Spinal cord (tissue), 10 donors: ENCODE measurements at places on chromosomes 12 and 14.

DNA sequence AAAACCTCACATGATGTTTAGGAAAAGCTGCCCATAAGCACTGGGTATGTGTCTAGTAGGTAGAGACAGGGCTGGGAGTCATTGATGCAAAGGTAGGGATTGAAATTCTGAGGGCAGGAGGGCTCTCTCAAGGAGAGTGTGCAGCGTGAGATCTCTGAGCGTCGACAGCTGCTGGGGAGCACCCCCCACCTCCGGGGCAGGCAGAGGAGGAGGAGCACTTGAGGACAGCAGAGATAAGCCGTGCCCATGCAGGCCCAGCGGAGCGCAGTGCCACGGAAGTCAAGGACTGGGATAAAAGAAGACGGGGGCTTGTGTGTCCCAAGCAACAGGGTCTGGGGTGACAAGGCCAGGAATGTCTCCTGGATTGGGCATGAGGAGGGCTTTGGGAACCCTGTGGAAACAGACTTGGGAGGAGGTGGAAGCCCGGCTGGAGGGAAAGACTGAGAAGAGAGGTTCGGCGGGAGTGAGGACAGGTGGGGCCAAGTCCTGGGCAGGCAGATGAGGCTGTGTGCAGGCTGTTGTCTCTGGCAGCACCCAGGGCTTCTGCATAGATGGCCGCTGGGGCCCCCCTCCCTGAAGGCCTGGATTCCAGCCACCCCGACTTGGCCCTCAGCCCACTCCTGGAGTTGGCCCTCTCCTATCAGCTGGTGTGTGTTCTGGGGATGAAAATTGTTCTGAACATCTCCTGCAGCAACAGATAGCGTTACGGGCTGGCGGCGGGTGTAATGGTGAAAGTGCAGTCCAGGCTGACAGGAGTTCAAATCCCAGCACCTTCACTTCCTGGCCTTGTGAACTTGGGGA is 1.9 kb downstream of the CACNA2D4 start:
- H3K4me3 ChIP-seq, result no peak overlapping the region
- no peaks in the 10 kb centered on the region for H3K36me3 ChIP-seq
- no peak overlapping the region for H3K27ac ChIP-seq
- H3K27me3 ChIP-seq, result peaks cover 2% of the 10 kb centered on the region

DNA sequence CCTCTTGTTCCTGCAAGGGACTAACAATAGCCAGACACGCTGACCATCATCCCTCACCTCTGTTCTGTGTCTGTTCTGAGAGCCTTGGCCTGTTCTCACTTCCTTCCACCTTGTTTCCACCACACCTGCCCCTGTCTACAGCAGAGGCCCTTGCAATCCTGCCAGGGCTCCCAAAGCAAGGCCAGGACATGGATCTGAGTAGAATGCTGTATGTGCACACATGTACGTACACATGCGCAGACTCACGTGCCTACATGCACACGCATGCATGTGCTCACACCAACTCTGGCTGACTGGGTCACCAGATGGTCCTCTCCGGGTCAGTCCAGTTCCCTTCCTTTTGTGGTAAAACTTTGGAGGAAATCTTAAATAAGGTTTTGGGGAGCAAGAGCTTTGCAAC is 133.0 kb upstream of the C14orf180 start:
- DNase-seq, result no peak
- no peak overlapping the region for H3K27ac ChIP-seq
- peaks cover 14% of the 10 kb centered on the region for H3K4me1 ChIP-seq
- H3K4me3 ChIP-seq, result no peak overlapping the region
- no peaks in the 10 kb centered on the region for H3K27me3 ChIP-seq

GRCh38 chr12:122753319-122753650 is 661 bp downstream of the DENR start:
- H3K27ac ChIP-seq, result peak overlapping the region; percentile 88
- peaks cover 27% of the 10 kb centered on the region for H3K36me3 ChIP-seq
- peaks cover 13% of the 10 kb centered on the region for H3K4me1 ChIP-seq
- peak overlapping the region; percentile 90 for H3K4me3 ChIP-seq
- no peak for DNase-seq

- DNase-seq, result no peak
- H3K27me3 ChIP-seq, result no peaks in the 10 kb centered on the region
- H3K4me1 ChIP-seq, result peaks cover 4% of the 10 kb centered on the region
These were observed 18.6 kb upstream of the TDRD9 start for GRCh38 chr14:103909531-103910261.

DNA sequence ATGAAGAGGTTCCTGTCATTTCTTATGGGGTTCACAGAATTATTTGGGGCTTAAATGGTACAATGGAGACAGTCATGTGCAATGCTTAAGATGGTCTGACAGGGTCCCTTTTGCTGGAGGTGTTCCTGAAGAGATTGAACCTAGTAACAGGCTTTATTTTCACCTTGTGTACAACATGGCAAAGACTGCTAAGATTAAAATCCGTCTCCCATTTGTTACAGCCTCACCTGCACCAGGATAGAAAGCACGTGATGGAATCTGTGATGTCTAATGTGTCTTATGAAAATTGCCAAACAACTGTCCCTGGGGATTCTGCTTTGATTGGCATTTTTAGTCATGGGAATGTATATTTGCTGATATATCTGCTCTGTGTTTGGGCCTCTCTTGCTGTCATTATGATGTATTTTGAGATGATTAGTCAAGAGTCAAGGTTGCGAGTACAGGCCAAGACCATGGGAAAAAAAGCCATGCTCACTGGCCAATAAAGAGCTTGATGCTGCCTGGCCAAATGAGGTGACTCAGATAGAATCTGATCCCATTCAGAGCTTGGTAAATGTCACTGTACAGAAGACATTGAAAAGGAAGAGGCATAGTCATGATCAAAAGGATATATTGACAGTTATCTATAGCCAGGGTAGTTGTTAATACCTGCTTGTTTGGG is 96.1 kb downstream of the FLRT2 start:
- no peaks in the 10 kb centered on the region for H3K27me3 ChIP-seq
- peaks cover 17% of the 10 kb centered on the region for H3K36me3 ChIP-seq
- no peak overlapping the region for H3K27ac ChIP-seq

DNA sequence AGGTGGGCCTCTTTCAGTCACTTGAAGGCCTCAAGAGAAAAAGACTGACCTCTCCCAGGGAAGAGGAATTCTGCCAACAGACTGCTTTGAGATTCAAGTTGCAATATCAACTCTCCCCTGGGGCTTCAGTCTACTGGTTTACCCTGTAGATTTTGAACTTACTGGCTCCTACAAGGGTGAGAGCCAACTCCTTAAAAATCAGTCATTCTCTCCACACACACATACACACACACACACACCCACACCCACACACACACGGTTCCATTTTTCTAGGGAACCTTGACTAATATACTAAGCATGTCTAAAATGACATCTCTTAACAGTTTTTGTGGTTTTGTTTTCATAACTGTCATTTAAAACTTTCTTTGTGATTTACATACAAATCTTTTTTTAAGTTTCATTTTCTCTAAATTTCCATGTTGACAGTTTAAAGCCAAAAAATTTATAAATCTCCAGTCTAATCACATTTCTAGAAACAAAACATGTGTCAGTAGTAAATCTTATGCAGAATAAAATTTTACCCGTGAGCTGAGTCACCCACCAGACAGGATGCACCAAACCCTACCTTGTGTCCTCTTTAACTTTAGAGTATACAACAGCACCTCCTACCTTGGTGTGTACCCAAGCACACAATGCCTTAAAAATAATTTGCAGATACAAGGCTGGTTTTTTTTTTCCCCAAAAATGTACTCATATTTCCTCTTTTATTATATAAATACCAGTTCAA is 394.6 kb downstream of the AEBP2 start:
- H3K4me3 ChIP-seq, result no peak overlapping the region
- no peaks in the 10 kb centered on the region for H3K27me3 ChIP-seq
- H3K4me1 ChIP-seq, result no peaks in the 10 kb centered on the region
- H3K27ac ChIP-seq, result no peak overlapping the region

- no peak overlapping the region for H3K27ac ChIP-seq
- no peaks in the 10 kb centered on the region for H3K27me3 ChIP-seq
- no peaks in the 10 kb centered on the region for H3K4me1 ChIP-seq
- no peak overlapping the region for H3K4me3 ChIP-seq
- no peak for DNase-seq
These were observed 208.8 kb upstream of the EEA1 start for GRCh38 chr12:93137656-93138612.

DNA sequence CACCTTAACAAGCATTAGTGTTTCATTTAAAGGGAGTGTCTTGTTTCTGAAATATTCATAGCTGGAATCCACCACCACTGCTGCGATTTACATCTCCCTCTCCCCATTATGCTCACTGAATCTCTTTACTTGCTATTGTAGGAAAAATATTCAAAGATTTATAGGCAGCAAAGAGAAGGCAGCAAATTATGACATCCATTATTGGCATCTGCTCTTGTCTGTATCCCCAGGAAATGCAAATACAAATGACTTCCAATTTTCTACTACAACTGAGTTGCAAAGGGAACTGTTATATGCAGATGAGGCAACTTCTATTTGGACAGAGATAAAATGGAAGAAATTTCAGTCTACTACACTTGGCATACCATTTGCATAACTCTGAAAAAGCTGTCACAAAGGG is 88.4 kb upstream of the PRKD1 start:
- DNase-seq, result peak; percentile 81
- H3K4me1 ChIP-seq, result no peaks in the 10 kb centered on the region
- no peak overlapping the region for H3K4me3 ChIP-seq
- no peaks in the 10 kb centered on the region for H3K27me3 ChIP-seq
- no peaks in the 10 kb centered on the region for H3K36me3 ChIP-seq

DNA sequence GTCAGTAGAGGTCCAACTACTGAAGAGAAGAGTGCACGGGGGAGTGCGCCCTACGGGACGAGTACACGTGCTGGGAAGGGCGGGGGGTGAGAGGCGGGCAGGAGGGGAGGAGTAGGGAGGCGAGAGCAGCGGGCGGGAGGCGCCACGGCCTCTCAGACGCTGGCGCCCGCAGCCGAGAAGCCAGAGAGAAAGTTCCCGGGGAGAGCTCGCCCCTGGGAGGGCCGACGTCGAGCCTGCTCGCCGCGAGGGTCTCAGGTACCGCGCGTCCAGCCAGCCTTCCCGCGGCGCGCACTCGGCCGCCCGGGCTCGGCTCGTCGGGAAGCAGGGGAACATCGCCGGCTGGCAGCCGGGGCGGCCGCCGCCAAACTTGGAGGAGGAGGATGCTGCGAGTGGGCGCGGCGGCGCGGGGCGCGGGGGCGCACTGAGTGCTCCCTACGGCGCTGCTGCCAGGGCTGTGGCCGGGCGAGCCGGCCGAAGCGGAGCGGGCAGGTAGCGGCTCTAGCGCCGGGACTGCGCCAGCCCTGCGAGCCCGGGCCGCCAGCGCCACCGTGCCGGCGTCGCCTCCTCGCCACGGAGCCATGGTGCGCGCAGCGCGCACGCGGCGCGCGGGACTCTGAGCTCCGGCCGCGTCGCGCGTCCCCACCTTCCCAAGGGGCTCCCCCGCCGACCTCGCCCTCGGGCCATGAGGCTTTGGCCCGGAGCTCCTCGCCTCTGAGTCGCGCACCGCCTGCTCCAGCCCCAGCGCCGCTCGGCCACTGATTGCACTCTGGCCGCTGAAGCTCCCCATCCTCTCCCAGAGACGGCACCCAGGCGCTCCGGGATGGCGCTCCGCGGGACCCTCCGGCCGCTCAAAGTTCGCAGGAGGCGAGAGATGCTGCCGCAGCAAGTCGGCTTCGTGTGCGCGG is at the start of gene SLC24A4:
SLC24A4 (plus strand) TSS at position 155 of the 905 bp plus-strand sequence; CDS start at position 821, 666 bp downstream.
- no peaks in the 10 kb centered on the region for H3K36me3 ChIP-seq
- no peak for DNase-seq
- H3K4me1 ChIP-seq, result peaks cover 22% of the 10 kb centered on the region
- peaks cover 41% of the 10 kb centered on the region for H3K27me3 ChIP-seq
- no peak within 1 kb of the TSS for H3K27ac ChIP-seq

DNA sequence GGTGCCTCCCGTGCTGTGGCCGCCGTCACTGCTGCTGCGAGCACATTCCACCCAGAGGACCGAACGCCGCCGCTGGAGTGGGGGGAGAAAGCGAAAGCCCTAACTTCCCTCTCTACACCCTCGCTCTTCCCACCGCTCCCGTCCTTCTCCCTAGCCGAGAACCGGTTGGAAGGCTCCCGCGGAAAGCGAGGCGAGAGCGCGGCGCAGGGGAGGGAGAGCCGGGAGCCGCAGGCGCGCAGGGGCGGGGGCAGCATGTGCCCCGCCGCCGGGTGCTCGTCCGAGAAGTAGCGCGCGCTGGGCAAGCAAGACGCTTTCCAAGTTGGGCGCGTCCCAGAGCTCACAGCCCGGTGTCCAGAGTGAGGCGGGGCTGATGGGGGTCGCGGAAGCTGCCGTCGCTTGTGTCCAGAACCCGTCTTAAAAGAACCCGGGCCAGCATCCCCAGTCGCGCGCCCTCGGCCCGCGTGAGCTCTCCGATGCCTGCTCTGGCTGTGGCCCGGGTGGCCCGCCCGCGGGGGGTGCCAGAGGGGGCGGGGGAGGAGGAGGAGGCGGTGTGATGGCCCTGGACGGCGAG is at the start of gene TRHDE:
TRHDE (plus strand) TSS at position 280 of the 571 bp plus-strand sequence; CDS start at position 554, 274 bp downstream.
- no peaks in the 10 kb centered on the region for H3K36me3 ChIP-seq
- H3K4me3 ChIP-seq, result peak within 1 kb of the TSS; percentile 66
- peak within 1 kb of the TSS; percentile 63 for H3K27ac ChIP-seq
- H3K4me1 ChIP-seq, result peaks cover 26% of the 10 kb centered on the region

DNA sequence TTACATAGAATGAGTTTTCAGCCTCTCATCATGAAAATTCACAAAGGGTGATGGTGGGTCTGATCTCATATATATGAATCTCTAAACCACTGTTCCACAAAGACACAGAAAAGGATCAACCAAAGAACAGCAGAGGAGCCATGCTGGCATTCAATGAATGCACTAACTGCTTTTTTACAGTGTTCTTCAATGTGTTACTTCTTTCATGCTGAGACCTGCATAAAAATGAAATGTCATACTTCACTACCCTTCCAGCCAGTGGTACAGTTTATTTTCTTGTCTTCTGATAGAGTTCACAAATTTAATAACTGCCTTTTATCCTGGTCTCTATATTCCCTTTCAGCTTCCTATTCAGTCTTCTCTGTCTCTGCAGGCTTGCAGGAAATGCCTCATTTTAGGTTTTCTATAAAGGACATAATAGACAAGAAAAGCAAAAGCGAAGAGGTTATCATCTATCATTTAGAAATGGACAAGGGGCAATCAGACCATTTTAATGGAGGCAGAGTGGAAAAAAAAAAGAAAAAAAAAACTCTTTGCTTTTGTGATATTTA is 836.7 kb upstream of the FOXG1 start:
- H3K4me3 ChIP-seq, result no peak overlapping the region
- H3K4me1 ChIP-seq, result no peaks in the 10 kb centered on the region
- no peak overlapping the region for H3K27ac ChIP-seq

- H3K27ac ChIP-seq, result no peak overlapping the region
- DNase-seq, result no peak
- H3K27me3 ChIP-seq, result no peaks in the 10 kb centered on the region
- H3K4me3 ChIP-seq, result no peak overlapping the region
These were observed 166.9 kb upstream of the DCN start for GRCh38 chr12:91349476-91349875.

DNA sequence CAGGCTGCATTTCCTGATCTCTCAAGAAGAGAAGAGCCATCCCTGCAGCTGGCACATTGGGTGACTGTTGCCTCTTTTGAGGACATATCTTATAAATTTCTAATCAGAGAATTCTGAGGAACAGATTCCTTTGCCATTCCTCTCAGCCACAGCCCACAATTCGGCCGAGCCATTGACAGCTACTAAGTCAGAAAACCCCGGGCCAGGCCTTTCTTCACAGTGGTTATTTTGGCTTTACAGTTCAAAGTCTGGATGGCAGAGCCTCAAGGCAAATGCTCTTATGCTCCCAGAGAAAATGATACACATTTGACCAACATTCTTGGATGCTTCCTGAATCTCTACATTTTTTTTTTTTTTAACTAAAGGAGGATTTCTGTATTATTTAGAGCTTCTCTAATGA is 138.4 kb upstream of the FRMD6 start:
- no peak overlapping the region for H3K4me3 ChIP-seq
- H3K27me3 ChIP-seq, result peaks cover 3% of the 10 kb centered on the region
- H3K27ac ChIP-seq, result no peak overlapping the region
- peaks cover 8% of the 10 kb centered on the region for H3K4me1 ChIP-seq
